Esophagus squamous epithelium (tissue), 5 donors: ENCODE measurements at places on chromosomes 2 and 18. TPM values are rescaled to one million over a fixed set of nuclear protein-coding genes. Genes with fewer than 3 reads are reported as not detected.

DNA sequence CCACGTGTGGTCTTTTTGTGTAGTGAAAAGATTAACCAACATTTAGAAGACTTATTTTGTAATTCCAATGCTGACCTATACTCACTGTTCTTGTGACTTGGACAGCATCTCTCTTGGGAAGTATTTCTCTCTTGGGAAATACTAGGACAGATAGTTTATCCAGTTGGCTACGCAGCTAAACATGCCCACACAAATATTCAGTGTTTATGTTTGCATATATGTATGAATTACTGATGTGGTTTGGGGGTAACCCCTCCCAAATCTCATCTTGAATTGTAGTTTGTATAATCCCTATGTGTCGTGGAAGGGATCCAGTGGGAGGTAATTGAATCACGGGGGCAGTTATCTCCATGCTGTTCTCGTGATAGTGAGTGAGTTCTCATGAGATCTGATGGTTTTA lies 2062.3 kb upstream of the CELF4 start:
- DNase-seq, result no peak

- DNase-seq, result no peak
Observed at GRCh38 chr18:36162981-36163380, 24.3 kb upstream of the MOCOS start.

DNA sequence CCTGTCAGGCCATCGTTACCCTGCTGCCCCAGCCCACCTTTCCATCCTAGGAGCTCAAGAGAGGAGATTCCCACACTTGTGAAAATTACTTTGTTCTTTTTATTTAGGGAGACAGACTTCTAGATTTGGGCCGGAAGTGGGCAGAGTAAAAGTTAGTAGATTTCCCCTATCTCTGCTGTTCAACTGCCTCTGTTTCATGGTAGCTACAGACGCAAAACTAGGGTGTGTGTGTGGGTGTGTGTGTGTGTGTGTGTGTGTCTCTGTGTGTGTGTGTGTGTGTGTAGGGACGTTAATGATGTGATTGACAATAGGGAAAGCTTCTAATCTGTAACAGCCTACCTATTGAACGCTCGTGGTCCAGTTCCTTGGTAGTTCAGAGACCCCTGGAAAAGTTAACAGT lies 438 bp downstream of the PSMA8 start:
- DNase-seq, result no peak

The IL1R1 gene
- total RNA-seq, result 65.8 TPM

GRCh38 chr2:195438692-195439091 lies 218.3 kb upstream of the SLC39A10 start:
- DNase-seq, result no peak

GRCh38 chr2:212970132-212970531 lies 181.3 kb downstream of the IKZF2 start:
- DNase-seq, result no peak

- no peak for DNase-seq
Observed at GRCh38 chr2:205681401-205682238, 681 bp upstream of the NRP2 start.

GRCh38 chr2:222100704-222101699 lies 197.8 kb downstream of the PAX3 start:
- no peak for DNase-seq

The PAX3 gene
- total RNA-seq, result not detected

GRCh38 chr2:132420816-132421805 lies 4.5 kb downstream of the GPR39 start:
- DNase-seq, result no peak

DNA sequence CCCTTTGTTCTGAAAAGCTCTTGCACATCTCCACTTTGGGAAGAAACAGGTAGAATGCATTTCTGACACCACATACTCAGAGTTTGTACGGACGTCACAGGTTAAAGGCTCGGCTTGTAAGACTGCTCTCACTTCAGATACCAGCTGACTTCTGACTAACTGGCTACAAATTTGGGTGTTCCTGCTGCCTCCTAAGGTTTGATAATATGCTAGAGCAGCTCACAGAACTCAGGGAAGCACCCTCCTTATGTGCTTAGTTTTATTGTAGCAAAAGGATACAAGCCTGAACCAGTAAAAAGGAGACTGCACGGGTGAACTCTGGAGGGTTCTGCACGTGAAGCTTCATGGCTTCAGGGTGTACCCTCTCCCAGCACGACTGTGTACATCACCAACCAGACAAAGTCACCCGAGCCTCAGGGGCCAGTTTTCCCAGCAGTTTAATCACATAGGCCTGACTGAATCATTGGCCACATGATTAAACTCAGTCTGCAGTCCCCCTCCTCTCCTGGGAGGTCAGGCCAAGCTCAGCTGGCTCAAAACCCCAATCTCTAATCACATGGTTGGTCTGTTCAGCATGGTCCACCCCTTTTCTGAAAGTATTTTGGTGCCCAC lies 749.5 kb upstream of the RAB6C start:
- DNase-seq, result no peak

- no peak for DNase-seq
Observed at GRCh38 chr18:902229-902628, 2.4 kb upstream of the ADCYAP1 start.

DNA sequence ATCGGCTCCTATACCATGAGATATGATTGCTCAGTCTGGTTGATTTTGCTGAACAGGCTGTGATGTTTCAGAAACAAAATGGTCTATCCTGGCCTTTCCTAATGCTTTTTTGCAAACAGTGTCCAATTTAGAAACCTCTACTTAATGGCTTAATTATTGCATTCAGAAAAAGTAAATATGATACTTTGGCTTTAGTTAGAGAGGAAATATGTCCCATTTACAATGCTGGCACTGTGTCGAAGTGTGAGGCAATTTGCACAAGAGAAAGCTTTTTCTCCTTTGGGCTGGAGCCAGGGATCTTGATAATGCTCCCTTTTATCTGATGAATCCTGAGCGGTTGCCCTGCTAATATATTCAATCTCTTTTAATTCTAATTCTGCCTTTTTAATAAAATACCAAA lies 418.9 kb downstream of the EPHA4 start:
- no peak for DNase-seq

- DNase-seq, result no peak
Observed at GRCh38 chr2:166444306-166444705, 49.7 kb downstream of the SCN7A start.

The PROM2 gene
- total RNA-seq, result 77.6 TPM

The GAREM1 gene
- 18.2 TPM for total RNA-seq

DNA sequence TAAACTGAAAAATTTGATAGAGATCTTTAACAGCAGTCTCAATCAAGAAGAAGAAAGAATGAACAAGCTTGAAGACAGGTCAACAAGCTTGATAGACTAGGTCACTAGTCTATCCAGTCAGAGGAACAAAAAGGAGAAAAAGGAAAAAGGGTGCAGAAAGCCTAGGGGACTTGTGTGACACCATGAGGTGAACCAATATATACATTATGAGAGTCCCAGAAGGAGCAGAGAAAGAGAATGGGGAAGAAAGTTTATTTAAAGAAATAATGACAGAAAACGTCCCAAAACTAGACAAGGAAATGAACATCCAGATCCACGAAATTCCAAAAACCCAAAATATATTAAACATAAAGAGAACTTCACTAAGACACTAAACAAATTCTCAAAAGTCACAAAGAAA lies 84.5 kb downstream of the VAPA start:
- DNase-seq, result no peak

The FBLN7 gene
- total RNA-seq, result not detected

- DNase-seq, result no peak
Observed at GRCh38 chr2:237432484-237433092, 18.6 kb upstream of the COL6A3 start.

GRCh38 chr2:71830497-71831192 lies 317.0 kb downstream of the CYP26B1 start:
- DNase-seq, result no peak

DNA sequence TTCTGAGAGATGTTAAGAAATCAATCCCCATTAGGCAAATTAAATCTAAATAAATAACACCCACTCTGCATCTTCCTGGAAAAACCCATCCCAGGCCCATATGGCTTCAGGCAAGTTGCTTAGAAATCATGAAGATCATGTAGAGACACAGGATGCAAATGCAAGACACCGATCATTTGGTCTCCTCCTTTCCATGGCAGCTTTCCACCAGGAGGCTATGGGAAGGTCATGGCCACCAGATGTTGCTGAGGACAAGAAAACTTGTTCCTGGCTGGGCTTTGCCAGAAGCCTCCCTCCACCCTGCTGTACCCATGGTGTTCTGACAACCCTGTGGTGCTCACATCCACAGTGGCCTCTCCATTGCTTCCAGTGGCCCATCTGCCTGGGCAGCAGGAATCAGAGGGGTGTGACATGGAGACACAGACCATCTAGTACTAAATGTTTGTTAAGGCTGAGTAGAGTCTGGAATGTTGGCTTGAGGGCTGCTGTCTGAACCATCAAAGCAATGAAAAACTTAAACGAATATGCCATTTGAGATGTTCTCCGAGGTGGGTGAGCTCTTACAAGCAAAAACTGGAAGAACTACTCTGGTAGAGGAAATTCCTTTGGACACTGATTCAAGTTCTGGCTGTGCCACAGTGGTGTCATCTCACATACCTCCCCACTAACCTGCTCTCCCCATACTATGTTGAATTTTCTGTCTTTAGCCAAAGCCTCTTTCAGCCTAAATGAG lies 293.2 kb downstream of the TNS1 start:
- DNase-seq, result no peak

- no peak for DNase-seq
Observed at GRCh38 chr18:78595924-78596573, 383.6 kb upstream of the SALL3 start.

- DNase-seq, result no peak
Observed at GRCh38 chr2:3472966-3473365, 46.4 kb downstream of the ADI1 start.

The IHH gene
- total RNA-seq, result not detected

- DNase-seq, result no peak
Observed at GRCh38 chr2:142502402-142502801, 371.6 kb upstream of the LRP1B start.

- no peak for DNase-seq
Observed at GRCh38 chr2:70132244-70133126, 45.2 kb downstream of the PCBP1 start.

GRCh38 chr2:16666449-16666801 lies 791 bp upstream of the CYRIA start:
- no peak for DNase-seq

GRCh38 chr2:124131276-124131675 lies 106.2 kb downstream of the CNTNAP5 start:
- DNase-seq, result no peak

GRCh38 chr2:134127496-134127895 lies 126.4 kb upstream of the MGAT5 start:
- DNase-seq, result no peak

The PLCD4 gene
- total RNA-seq, result 4.2 TPM

The MDH1B gene
- total RNA-seq, result 0.61 TPM

DNA sequence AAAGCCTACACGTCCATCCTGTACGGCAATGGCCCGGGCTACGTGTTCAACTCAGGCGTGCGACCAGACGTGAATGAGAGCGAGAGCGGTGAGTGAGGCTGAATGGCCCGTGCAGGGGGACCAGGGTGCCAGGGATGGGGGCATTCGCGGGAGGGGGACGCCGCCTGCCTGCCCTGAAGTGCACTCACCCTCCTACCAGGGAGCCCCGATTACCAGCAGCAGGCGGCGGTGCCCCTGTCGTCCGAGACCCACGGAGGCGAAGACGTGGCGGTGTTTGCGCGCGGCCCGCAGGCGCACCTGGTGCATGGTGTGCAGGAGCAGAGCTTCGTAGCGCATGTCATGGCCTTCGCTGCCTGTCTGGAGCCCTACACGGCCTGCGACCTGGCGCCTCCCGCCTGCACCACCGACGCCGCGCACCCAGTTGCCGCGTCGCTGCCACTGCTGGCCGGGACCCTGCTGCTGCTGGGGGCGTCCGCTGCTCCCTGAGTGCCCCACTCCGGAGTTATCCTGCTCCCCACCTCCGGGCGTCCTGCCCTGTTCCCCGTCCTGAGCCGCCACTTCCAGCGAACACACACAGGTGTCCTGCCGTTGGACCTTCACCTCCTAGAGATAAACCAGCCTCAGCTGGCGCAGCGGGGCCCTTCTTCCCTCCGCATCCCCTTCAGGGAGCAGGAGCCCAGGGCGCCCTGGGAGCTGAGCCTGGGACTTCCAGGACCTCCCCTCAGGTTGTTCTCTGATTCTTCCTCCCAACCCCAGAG lies 2.9 kb downstream of the ALPI start:
- no peak for DNase-seq

GRCh38 chr18:58187674-58188073 lies 143.6 kb downstream of the NEDD4L start:
- DNase-seq, result no peak

The NEB gene
- total RNA-seq, result 0.83 TPM

DNA sequence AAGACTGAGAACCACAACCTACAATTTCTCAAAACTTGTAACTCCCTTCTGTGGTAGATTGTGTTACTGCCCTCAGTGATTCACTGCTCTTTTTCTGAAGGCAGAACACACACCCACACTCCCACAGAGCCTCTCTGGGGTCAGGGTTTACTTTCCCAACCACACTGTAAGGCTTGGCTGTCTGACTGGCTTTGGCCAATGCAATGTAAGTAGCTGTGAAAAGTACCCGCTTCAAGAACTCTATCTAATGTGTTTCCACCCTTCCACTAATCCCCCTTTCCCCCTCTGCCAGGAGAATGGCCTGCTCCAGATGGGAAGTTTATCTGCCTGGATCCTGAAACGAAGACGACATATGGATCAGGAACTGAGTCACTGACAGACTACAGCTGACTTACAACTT lies 222.7 kb downstream of the CDH2 start:
- no peak for DNase-seq
